Globus pallidus (tissue), 1 donor: ENCODE measurements at places on chromosomes 1 and 21.

DNA sequence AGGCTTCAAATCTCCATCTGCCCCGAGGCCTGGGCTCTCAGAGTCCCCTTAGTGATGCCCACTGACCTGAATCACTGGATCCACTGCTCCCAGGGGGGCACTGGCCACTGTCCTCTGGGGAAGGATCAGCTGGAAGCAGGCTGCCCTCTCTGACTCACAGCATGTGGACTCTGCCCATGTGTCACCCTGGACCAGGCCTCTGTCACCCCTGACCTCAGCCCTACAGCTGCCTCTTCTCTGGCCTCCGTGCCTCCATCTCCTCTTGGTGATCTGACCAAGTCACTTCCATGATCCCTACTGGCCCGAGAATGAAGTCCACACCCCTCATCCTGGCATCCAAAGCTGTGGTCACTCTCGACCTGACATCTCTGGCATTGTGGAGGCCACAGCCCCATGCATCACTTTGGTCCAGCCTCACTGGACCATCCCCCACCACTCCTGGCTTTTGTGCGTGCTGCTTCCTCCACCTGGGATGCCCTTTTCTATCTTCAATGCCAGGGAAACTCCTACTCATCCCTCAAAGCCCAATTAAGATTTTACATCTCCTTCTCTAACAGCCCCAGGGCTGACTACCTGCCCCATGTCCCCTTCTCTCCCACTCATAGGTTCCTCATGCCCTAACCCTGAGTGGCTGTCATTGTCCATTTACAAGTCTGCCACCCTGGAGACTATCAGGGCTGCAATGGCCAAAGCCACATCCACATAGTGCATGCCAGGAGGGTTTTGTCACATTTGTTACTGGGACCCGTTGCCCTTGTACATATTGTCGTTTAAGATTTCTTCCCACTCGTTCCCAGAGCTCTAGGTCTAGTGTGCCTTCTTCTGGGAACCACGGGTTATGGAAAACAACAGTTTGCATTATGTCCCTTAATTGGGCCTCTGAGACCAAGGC, 685.0 kb downstream of the MATN1 start:
- DNase-seq, result no peak

DNA sequence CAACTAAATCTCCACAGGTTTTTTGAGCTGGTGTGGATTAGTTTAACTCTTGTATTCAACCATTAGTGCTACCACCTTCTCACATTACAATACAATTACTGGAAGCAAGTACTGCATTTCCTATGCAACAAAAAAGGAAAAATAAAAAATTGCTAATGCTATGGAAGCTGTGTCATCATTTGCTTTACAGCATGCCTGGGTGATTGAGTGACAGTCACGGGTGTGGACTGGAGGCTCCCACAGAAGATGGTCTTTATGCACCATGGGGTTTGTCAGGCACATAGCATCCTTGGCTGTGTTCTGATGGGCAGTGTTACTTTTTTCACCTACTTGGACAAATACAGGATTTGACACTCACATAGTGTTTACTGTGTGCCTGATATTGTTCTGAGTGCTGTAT, 262.3 kb downstream of the TM2D1 start:
- DNase-seq, result no peak

- no peak for DNase-seq
These were observed 11.4 kb downstream of the FLG2 start for GRCh38 chr1:152348447-152348846.

DNA sequence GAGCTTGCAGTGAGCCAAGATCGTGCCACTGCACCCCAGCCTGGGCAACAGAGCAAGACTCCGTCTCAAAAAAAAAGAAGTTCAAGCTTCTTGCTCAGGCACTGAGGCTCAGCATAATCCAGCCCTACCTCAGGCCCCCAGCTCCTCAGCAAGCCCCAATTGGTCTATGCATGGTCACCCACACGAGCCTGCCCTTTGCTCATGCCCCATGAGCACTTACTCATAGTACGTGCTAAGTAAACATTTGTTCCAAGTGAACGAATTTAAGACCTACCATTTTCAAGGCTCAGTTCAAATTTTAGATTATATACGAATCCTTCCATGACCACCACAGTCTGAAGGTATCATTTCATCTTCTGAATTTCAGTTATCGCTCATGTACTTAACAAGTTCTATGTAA, 4.3 kb downstream of the PDZK1 start:
- DNase-seq, result no peak

GRCh38 chr1:147245586-147246021, 3.1 kb downstream of the CHD1L start:
- no peak for DNase-seq

DNA sequence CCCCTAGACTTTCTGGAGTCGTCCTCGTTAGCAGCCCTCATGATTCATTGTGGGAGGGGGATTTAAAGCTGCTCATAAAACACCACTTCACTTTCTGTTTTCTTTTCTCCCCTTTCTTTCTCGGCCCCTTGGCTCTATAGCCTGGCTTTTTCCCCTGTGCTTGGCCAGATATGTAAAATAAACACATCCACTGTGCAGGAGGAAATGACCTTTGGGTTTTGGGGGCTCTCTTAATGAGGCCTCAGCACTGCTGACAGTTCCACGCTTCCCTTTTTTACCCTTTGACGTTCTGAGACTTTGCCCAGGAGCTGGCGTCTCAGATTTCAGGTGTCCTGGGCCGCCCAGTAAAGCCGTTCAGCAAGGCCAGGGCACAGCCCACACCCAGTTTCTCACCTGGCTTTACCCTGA, 65.7 kb downstream of the RUNX3 start:
- DNase-seq, result no peak

DNA sequence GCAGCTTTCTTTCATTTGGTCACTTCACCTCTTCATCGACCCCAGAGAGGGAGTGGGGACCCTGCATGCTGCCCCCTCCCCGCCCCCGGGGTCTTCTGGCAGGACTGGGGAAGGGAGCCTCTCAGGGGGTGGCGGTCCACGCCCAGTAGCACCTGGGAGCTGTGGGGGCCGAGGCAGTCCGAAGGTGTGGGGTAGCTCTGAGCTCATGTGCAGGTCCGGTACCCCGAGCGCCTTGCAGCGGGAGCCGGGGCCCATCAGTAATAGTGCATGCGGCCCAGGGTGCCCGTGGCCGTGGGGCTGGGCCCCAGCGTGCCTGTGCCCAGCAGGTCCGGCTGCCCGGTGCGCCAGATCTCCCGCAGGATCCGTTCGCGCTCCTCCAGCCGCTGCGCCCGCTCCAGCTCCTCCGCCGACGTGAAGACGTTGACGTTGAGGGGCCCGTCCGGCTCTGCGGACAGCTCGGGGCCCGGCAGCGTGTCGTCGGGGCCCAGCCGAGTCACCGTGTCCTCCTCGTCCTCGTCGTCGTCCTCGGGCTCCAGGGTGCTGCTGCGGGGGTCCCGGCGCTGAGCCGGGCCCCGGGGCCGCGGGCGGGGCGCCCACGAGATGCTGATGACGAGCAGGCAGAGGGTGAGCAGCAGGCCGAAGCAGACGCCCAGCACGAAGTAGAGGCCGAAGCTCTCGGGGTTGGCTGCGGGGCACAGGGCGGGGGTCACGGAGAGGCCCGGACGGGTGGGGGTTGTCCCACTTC, 1.2 kb downstream of the EVA1B start:
- no peak for DNase-seq

DNA sequence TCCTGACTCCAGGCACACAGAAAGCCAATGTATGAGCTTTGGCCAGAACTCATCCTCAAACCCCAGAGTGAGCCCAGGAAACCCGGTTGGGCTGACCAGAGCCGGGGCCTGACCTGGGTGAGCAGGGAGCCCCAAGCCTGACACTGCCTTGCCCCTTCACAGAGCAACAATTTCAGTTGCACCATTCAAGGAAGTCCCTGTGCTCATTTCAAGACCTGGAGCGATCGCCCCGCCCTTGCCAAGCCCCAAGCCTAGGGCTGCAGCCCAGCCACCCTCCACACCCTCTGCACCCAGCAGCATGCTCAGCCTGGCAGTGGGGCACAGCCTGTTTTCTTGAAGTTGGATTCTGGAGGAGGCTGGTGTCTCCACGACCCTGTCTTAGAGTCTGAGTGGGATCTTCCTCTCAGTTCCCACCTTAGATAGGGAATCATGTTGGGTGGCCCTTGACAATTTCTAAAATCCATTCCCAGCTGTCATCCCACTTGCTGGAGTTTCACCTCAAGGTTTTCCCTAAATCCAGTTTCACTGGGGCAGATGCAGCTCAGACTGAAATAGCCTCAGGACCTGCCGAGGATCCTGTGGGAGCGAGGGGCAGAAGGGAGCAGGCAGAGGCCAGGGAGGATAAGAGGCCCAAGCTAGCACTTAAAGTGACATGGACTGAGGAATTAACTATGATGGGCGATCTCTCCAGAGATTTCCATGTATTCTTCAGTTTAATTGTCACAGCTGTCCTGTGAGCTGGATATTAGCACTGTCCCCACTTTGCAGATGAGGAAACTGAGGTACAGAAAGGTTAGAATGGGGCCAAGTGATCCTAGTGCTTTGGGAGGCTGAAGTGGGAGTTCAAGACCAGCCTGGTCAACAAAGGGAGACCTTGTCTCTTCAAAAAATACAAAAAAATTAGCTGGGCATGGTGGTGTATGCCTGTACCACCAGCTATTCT, 2.5 kb downstream of the NBL1 start:
- no peak for DNase-seq

DNA sequence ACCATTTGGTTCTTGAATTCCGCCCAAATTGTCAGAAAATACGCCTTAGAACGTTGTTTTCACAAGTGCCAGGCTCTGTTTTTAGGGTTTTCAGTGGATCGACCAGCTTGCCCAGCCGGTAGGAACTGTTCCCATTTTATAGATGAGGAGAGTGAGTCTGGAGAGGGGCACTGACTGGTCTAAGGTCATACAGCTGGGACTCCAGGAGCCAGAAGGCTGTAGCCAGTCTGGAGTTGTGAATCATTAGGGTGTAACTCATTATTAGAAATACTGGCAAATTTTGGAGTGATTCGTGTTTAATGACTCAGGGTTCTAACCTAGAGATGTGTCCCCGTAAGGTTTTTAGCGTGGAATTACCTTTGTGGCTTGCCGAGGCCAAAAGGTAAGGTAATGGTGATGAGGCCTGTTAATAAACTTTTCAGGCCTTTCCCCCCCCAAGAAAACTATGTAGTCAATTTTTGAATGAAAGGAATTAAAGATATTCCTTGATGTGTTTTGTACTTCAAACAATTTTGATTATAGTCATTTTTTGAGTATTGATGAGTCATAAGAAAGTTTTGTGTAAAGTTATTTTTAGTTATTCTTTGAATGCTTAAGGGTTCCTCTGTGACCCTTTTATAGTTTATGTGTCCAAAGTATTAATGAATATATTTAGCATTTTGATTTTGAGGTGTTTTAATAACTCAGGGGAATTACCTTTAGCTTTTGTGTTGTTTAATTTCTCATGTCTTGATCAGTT, 2.1 kb downstream of the DYRK1A start:
- DNase-seq, result no peak

- no peak for DNase-seq
These were observed 87.7 kb downstream of the LTN1 start for GRCh38 chr21:28904961-28905435.

DNA sequence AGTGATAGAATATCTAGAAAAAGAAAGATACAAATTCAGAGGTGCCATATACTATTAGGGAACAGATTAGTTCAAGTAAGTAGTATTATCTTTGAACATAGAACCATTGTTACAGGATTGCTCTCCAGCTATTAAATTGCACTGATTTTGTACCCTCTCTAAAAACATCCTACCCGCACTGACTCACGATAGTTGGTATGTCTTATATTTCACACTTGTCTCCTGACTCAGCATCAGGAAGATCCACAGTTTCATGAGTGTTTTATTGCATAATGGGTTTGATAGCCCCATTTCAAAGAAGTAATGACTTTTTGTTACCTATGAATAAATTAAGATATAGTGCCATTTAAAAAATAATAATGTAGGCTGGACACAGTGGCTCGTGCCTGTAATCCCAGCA, 6.0 kb downstream of the TATDN3 start:
- DNase-seq, result no peak

DNA sequence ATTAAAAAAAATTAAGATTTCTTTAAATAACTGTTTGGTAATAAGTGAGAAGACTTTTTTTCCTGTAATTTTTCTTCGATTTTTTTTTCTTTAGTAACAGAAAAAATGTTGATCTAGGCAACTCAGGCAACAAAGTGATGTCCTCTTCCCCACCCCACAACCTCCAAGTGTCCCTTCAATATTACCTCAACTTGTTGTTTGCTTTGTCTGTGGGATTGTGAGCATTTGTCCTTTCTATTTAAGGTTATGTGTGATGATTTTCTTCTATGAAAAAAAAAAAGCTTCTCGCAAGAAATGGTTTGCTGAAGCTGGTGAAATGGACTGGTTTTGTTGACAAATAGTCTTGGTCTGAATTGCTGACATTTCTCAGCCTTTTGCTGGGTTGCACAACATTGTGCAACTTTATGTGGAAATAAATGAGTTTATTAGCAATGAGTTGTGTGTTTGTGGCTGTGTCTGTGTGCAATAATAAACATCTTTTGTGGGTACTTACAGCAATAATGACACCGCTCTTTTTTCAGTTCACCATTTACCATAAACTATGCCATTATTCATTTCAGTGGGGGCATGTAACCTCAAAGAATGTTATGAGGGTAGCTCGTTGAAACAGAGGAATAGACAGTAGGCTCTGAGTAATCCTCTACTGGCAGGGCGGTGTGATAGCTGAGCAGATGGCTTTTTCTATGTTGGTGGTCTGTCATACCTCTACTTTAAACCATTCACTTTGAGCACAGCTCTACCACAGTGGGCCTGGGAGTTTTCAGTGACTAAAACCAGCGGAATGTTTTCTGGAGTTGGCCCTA, 218.4 kb downstream of the HLX start:
- DNase-seq, result no peak

DNA sequence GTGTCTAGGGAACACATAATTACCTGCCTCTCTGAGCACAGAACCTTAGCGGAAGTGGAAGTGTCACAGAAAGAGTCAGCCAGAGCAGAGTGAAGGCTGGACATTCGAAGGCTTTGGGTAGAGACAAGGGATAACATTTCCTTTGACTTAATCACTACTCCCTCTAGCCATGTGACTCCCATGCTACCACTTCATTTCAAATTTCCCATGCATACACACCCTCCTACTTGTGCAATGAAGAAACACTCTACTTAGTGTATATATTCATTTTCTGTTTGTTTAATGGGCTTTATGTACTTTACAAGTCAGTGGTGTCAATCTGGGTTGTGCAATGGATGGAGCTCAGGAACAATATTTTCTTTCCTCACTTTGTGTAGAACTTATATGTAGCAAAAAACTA, 6.9 kb downstream of the ANKRD35 start:
- no peak for DNase-seq

DNA sequence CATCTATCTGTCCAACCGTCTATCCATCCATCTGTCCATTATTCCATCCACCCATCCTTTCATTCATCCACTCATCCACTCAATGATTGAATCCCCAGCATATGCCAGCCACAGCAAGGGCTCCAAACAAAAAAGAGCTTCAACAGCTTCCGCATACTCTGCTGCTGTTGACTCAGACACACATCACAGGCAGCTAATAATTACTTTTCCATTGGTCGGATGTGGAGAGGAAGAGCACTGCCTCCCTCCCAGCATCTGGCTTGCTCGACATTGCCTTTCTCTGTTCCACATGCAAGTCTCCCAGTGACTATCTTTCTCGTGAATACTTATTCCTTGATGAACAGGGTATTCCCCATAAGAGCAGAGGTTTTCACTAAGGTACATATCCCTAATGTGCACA, 176.5 kb downstream of the HIVEP3 start:
- no peak for DNase-seq
